GOT3 (cell line): ENCODE measurements at places on chromosomes 7 and 10.

- no peak for DNase-seq
Observed at GRCh38 chr10:28945959-28946358, 268.6 kb downstream of the BAMBI start.

DNA sequence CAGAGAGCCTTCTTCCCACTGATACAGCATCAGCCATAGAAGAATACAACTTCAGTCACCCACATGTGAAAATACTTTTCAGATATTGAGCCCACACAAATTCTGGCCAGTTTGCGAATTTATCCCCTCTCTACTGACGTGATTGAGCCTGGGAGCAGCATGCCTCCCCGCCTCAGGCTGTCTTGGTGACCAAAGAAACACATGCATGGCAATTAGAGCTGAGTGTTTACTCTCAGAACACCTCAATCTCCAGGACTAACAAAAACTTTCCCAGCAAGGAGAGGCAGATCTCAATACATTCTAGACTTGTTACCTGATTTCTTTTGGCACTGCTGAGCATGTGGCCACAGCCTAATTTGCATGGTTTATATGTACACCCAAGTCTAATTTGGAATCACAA lies 122.5 kb downstream of the TMEM26 start:
- DNase-seq: no peak

- DNase-seq: no peak
Observed at GRCh38 chr7:25759748-25760147, 392.2 kb upstream of the NFE2L3 start.

- DNase-seq: no peak
Observed at GRCh38 chr10:3077940-3078630, 10.7 kb downstream of the PFKP start.

GRCh38 chr7:79434867-79435266 lies 18.6 kb downstream of the MAGI2 start:
- DNase-seq: no peak

DNA sequence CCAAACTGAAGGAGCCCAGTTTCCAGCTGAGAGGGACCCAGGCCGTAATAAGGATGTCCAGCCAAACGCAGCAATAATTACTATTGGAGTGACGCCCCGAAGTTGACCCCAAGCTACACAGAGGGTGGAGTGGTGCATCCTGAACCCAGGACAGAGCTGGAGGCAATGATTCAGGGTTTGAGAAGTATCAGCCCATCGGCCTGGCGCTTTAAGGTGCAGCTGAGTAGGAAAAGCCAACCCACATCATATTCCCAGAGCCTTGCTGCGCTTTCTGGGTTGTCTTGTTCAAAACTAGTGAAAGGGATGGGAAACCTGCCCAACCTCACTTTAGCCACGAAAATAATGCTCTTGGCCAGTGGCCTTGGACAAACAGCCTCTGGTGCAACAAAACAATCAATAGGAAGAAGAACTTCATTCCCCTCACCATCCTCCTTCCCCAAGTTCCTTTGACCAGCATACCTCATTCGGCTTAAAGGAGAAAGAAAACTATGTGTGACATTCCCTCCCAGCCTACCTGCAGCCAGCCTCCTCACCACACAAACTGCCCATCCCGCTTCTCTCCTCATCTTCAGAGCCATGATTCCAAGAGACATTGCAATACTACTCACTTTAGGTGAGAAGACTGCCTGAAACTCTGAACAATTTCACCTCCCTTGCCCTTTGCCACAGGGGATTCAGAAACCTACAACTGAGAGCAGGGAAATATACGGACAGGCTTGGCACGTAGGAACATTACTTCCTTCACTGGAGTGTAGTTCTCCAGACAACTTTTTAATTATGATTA lies 217.2 kb upstream of the MKLN1 start:
- no peak for DNase-seq

DNA sequence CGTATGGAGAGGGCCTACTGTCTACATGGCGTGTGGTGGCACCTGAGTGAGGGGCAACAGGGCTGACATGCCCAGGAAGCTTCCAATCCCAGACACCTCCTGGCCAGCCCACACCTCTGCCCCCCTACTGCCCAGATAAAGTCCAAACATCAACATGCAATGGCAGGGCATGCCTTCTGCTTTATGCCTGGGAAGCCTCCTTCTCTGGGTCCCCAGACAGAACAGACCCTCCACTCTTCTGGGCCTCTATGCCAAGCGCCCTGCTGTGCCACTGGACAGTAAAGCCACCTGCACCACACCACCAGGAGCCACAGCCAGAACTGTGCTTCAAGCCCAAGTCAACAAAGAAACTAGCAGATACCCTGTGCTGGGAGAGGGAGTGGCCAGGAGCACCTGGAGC lies 12.5 kb downstream of the TMEM72 start:
- no peak for DNase-seq

- DNase-seq: no peak
Observed at GRCh38 chr7:119943942-119944600, 328.9 kb upstream of the KCND2 start.

GRCh38 chr7:35792472-35792871 lies 8.4 kb upstream of the SEPTIN7 start:
- no peak for DNase-seq

- DNase-seq: no peak
Observed at GRCh38 chr10:43857206-43857930, 208.7 kb upstream of the ZNF32 start.

DNA sequence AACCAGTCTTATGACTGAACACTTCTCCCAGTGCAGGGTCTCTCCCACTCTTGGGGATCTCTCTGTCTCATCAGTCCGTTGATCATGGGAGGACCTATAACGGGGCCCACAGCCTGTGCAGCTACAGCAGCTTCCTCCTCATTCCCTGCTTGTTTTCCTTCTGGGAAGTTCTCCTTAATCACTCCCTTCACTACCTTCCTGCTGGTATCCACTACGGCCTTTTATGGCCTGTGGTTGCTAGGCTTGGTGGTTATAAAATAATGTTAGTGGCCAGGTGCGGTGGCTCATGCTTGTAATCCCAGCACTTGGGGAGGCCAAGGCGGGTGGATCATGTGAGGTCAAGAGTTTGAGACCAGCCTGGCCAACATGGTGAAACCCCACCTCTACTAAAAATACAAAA lies 3.5 kb upstream of the ZNF282 start:
- no peak for DNase-seq

DNA sequence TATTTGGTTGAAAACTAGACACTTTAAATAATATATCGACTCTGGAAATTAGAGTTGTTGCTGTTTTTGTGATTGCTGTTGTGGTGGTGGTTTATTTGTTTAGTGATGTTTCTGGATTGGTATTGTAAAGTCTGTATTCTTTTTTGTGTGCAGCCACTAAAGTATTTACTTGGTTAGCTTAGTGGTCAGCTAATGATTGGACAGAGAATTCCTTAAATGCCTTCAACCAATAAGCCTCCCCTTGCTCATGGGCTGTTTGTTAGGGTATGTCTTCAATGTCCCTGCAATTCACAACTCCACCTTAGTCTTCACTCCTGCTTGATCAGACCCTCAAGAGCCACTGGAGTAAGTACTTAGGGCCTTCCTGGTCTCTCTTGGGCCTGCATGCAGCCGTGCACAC lies 71.0 kb downstream of the PAXIP1 start:
- DNase-seq: no peak

DNA sequence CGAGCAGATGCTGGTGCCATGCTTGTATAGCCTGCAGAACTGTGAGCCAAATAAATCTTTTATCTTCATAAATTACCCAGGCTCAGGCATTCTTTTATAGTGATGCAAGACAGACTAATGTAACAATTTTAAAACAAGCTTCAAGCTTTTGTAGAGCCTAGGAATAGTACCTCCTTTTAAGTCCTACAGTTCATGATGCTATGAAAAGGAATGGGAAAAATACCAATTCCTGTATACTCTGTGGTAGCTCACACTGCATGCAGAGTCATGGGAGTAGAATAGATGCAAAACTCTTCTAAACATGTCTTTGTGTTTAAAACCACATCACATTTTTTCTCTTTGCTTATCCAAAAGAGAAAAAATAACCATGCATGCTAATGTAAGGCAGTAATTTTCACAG lies 66.6 kb upstream of the WNT16 start:
- DNase-seq: no peak

GRCh38 chr7:34622182-34622581 lies 35.8 kb upstream of the NPSR1 start:
- DNase-seq: no peak

GRCh38 chr7:101677391-101677790 lies 48.3 kb upstream of the MYL10 start:
- DNase-seq: no peak

DNA sequence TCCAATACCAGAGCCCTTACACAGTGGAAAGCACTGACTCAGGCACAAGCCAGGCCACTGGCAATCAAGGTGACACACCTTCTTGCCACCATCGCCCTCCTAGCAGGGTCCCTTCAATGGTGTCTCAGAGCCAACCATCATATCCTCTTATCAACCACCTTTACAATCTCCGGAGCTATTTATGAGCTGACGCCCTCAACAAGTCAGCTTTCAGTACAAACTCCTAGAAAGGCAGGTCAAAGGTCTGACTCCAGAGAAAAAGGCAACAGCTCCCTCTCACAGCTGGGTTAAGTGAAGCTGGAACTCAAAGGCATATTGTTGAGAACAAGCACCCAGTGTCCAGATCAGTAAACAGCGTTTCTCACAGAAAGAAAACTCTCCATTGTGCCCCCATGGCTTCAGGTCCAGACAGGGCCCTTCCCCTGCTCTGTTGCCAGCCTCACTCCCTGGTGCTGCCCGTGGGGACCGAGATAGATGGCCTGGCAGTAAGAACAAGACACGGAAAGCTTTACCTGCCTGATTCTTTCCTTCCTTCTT lies 2.4 kb downstream of the ZNF3 start:
- no peak for DNase-seq

- DNase-seq: no peak
Observed at GRCh38 chr7:98209166-98209920, 1.9 kb upstream of the BHLHA15 start.

- DNase-seq: no peak
Observed at GRCh38 chr10:88070080-88070880, 206.9 kb downstream of the PTEN start.

GRCh38 chr7:66055321-66055956 lies 20.2 kb upstream of the ASL start:
- no peak for DNase-seq

DNA sequence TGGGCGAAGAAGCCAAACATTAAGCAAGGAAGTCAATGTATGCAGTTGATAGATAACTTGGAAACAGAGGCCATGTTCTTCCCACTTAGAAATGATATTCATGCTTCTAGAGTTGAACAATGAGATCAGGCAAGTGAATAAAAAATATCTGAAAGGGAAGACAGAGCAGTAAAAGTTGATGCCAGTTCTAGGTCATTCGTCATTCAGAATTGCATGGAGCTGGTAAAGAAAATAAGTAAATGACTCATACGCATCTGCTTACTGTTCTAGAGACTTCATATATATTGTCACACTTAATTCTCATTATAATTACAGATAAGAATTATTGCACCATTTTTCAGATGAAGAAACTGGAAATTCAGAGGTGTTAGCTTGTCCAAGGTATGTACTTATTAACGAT lies 158.9 kb upstream of the FERD3L start:
- no peak for DNase-seq

GRCh38 chr10:107952649-107953556 lies 788.4 kb upstream of the SORCS1 start:
- DNase-seq: no peak

DNA sequence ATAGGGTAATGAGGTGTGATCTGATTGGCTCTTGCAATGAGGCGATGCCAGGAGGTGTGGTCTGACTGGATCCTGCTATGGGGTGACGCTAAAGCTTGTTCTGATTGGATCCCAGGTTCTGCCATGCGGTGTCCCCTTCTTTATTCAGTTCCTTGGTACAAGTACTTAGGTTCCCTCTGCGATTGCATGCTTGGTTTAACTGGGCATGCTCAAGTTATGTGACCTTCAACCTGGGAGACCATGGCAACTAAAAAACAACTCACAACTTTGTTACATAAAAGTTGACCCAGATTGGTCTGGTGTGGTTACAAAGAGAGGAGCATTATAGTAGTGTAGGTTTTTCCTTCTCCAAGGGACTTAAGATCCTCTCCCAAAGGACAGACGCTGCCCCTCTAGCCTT lies 49.5 kb upstream of the DNAJC1 start:
- DNase-seq: no peak

GRCh38 chr10:79268742-79269141 lies 78.5 kb upstream of the PPIF start:
- no peak for DNase-seq

DNA sequence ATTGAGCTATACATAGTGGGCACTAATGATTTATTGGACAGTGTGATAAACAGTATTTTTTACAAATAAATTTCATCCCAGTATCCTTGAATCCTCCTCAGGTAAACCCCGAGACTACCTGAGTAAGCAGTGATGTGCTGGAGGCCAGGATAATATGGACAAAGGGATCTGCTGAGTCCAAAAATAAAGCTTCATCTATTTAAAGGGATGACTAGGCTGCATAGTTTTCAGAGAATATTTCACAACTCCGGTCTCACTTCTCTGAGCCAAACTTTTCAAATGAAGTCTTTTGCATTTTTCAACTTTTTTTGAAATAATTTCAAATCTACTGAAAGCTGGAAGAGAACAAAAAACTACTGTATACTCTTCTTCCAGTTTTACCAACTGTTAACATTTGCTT lies 2.5 kb downstream of the ACTR3B start:
- no peak for DNase-seq

- DNase-seq: no peak
Observed at GRCh38 chr7:30462179-30462578, 16.4 kb downstream of the NOD1 start.

DNA sequence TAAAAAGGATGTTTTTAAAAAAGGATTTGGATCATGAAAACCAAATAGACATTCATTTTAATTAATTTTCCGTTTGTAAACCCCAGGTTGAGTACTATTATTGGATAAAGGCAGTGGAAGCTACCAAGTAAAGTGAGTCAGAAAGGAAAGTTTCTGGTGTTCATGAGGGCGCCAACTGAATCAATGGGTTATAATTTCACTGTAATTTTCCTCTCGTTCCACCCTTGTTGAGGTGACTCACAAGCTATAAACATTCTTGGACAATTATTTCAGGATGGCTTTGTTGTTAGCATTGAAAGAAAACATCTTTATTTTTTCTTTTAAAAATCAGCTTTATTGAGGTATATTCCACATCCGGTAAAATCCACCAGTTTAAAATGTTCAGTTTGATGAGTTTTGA lies 5.1 kb upstream of the FAM133B start:
- DNase-seq: no peak

DNA sequence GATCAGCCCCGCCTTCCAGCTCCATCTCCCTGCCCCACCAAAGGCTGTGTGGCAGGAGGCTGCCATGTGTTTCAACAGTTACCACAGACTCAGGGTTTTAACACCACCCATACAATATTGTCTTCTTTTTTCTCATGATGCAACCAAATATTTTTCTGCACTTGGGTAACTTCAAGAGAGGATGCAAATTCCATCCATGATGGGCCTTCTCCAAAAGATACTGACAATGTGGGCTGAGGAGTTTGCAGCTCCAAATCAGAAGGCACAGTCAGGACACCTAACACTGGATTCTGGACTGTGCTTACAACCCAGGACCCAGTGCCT lies 347.9 kb downstream of the GRID1 start:
- no peak for DNase-seq

GRCh38 chr10:15884447-15884846 lies 24.1 kb upstream of the MINDY3 start:
- DNase-seq: no peak
